ENCODE measurements at places on chromosomes 2 and 18. TPM values are rescaled to one million over a fixed set of nuclear protein-coding genes. Genes with fewer than 3 reads are reported as not detected.

GRCh38 chr2:99803846-99804245 is 314.0 kb upstream of the REV1 start:
- no peak for DNase-seq

DNA sequence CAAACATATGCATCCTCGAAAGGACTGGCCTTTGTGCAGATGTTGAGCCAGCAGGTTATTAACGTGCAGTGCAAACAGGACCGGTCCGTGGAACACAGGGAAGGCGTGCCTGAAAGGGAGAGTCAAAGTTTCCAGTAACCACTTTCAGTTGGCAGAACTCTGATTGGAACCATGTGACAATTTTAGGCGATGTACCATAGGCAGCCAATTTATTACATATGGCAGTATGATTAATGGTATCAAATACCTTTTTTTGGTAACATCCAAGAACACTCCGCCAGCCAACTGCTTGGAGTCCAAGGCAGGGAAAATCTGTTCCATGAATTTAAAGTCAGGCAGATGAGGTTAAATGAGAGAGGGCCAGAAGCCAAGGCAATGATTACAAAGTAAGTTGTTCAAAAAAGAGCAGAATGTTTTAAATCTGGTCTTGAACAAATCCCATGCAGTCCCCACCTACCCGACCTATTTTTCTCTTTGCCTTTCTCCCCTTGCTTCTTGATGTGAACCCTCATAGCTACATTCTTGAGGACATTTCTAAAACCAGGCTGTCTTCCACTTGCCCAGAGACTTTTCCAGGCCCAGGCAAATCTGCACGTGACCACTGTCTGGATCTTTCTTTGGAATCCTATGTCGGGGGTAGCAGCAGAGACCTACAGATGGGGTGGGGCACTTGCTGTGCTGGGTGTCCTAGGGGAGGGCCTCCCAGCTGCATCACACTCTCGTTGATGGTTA is 351.7 kb downstream of the HRH4 start:
- no peak for DNase-seq

- no peak for DNase-seq
Measured at GRCh38 chr2:177724398-177725287, 332.1 kb downstream of the AGPS start.

- no peak for DNase-seq
Measured at GRCh38 chr2:111519071-111519470, 364.9 kb downstream of the ANAPC1 start.

DNA sequence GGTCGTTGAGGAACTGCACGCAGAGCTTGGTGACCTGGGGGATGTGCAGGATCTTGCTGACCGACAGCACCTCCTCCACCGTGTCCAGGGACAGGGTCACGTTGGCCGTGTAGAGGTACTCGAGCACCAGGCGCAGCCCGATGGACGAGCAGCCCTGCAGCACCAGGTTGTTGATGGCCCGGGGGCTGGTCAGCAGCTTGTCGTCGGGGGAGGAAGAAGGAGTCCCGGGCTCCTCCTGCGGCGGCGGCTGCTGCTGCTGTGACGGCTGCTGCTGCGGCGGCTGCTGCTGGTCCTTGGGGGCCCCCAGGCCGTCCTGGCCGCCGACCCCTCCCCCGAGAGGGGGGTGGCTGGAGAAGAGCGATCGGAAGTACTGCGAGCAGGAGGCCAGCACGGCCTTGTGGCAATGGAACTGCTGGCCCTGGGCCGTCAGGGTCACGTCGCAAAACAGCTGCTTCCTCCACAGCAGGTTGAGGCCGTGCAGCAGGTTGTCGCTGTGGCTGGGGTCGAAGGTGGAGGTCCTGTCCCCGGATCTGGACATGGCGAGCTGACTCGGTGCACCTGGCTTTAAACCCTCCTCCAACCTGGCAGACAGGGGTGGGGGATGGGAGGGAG is 2.7 kb downstream of the KLHL14 start:
- no peak for DNase-seq

- no peak for DNase-seq
Measured at GRCh38 chr2:402721-403120, 114.8 kb upstream of the ALKAL2 start.

GRCh38 chr2:152755029-152755428 is 36.6 kb downstream of the ARL6IP6 start:
- DNase-seq, result no peak

- DNase-seq, result no peak
Measured at GRCh38 chr2:182668671-182669070, 47.4 kb upstream of the DNAJC10 start.

DNA sequence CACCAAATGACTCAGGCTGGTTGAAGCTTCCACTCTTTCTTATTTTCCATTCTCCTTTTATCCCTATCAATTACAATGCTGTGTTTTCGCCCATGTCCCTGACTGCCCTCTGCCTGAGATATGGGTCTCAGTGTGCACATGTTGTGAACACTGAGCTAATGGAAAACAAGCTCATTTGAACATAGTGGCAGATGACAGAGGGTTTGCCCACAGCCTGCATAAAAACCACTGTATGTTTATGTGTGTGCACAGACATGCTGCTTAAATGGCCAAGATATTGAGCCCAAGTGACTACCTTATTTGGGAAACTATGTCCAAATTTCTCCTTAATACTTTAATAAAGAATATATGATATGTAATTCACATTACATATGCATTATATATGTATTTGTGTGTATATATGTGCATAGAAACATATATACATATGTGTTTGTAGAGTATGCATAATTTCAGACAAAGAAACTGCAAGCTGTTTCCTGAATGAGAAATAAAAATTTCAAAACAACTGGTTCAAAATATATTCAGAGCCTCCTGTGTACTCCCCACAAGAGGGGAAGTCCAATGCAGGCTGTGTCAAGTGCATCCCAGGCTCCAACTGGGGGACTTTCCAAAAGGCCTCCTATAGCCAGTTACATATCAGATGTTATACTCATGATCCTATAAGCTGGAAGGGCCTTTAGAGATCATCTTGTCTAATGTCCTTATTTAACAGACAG is 92.7 kb upstream of the CD302 start:
- no peak for DNase-seq

DNA sequence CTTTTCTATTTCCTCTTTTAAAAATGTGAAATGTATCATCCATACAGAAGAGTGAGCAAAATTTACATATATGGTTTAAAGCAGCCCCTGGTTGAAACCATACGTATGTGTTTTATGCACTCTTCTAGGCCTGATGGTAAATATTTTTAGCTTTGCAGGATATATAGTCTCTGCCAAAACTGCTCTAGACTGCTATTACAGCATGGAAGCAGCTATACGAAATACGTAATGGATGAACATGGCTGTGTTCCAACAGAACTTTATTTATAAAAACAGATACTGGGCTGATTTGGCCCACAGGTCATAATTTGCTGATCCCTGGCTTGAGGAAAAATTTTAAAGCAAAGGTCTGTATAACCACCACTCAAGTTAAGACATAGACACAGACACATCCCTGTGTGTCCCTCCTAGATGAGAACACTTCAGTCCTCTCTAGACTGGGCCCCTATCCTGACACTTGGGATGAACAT is 42.5 kb upstream of the ATP8B1 start:
- DNase-seq, result no peak

DNA sequence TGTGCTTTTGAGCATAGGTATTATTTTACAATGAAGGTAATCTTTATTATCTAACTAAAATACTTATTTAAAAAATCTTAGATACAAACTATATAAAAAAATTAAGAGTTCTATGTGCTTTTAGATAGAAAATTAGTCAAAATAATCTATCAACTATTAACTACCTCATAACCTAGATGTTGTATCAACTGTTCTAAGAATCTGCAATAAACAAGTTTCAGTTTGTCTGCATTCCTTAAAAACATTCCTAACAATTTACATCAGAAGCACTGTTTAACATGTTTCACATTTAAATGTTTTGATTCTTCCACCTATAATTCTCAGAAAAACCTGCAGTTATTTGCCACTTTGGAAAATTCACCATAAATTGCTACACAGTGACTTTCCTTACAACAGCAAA is 33.3 kb downstream of the NDUFS1 start:
- DNase-seq, result no peak

DNA sequence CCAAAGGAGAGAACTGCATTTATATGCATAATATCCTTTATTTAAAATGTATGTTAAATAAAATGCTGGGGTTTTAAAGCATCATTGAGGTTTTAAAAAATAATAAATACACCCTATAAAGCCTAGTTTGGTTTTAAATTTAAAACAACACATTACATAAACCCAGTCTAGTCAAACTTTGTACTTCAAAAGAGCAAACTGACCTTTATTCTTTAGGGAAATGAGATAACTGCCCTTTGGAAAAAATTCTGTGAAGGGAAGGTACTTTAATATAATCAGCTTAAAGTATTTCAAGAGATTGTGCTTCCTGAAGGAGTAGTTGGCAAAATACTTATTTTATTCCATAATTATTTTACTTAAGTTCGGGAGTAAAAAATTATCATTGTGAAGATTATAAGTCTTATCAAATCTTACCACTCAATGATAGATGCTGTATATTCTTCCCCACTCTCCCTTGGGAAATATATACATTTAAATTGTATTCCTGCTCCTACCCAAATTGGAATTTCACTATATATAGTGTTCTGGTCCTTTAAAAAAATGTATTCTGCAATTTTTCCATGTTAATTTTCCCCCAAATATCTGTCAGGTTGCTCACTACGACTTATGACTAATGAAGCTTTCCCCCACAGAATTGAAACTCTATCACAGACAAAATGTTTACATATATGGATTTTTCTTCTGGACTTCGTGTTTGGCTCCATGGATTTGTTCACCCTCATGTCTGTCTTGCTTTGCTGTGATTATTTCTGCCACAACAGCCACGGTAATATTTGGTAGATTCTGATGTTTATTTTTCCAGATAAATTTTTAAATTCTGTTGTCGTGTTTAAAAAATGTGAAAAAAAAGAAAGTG is 42.1 kb downstream of the ZC3H6 start:
- DNase-seq, result no peak

GRCh38 chr18:5622905-5623304 is 79.1 kb upstream of the EPB41L3 start:
- DNase-seq, result no peak

- DNase-seq, result no peak
Measured at GRCh38 chr2:203790134-203790852, 77.3 kb upstream of the CTLA4 start.

Gene IL1F10
- not detected for total RNA-seq

Gene TFCP2L1
- 0.03 TPM for total RNA-seq

Gene PLCD4
- 0.67 TPM for total RNA-seq

Gene CRYGD
- total RNA-seq, result not detected

Gene HNMT
- 11.8 TPM for total RNA-seq

Gene REG1B
- total RNA-seq, result not detected

Gene STK11IP
- 20.2 TPM for total RNA-seq
